Activated CD4-positive, alpha-beta T cell treated with anti-CD3 and anti-CD28 coated beads for 36 hours (primary cell): ENCODE measurements at places on chromosomes 1 and 21. TPM values are rescaled to one million over a fixed set of nuclear protein-coding genes. Genes with fewer than 3 reads are reported as not detected.

DNA sequence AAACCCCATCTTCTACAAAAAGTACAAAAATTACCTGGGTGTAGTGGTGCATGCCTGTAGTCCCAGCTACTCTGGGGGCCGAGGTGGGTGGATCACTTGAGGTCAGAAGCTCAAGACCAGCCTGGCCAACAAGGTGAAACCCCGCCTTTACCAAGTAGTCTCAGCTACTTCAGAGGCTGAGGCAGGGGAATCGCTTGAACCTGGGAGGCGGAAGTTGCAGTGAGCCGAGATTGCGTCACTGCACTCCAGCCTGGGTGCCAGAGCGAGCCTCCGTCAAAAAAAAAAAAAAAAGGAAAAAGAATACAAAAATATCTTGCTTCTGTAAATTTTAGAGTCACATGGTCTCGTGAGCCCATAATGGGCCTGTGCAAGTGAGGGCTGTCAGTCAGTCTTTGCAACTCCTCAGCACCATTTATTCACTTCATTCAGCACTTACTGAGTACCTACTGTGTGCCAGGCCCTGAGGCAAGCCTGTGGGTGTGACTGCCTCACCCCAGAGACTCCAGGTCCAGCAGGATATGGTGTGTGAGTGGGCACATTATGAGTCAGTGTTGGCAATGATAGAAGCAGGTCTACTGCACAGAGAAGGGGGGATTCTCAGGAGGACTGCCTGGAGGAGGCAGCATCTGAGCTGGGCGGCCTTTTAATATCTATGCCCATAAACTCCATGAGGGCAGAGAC lies 46.8 kb upstream of the TARDBP start:
- H3K4me1 ChIP-seq = peaks cover 17% of the 10 kb centered on the region
- H3K27ac ChIP-seq = no peak overlapping the region
- H3K4me3 ChIP-seq = no peak overlapping the region
- peaks cover 15% of the 10 kb centered on the region for H3K27me3 ChIP-seq
- peak; percentile 52 for DNase-seq

- no peak overlapping the region for H3K4me3 ChIP-seq
- DNase-seq = no peak
- no peak overlapping the region for H3K27ac ChIP-seq
- peaks cover 34% of the 10 kb centered on the region for H3K27me3 ChIP-seq
These were observed 69.5 kb downstream of the NTMT2 start for GRCh38 chr1:170215072-170215885.

GRCh38 chr1:243923292-243924171 lies 73.5 kb upstream of the AKT3 start:
- no peaks in the 10 kb centered on the region for H3K4me1 ChIP-seq
- no peak overlapping the region for H3K27ac ChIP-seq
- no peak overlapping the region for H3K4me3 ChIP-seq
- H3K27me3 ChIP-seq = peaks cover 14% of the 10 kb centered on the region

- no peak for DNase-seq
- no peaks in the 10 kb centered on the region for H3K4me1 ChIP-seq
- no peak overlapping the region for H3K27ac ChIP-seq
- no peak overlapping the region for H3K4me3 ChIP-seq
- H3K27me3 ChIP-seq = no peaks in the 10 kb centered on the region
These were observed 847.7 kb downstream of the NCAM2 start for GRCh38 chr21:21845901-21846300.

DNA sequence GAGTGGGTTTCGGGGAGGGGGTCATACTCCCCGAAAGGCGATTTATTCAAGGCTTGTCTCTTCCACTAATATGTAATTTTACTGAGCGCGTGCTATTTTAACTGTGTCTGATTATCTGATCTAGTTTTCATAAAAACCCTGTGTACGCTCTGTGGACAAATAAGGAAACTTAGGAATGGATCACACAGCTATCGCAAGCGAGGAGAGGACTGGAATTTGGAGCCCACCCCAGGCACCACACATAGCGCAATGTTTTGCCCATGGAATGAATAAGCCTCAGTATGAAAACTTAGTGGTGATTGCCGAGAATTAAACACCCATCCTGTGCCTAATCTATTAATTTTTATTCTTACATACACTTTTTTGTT lies 9.8 kb upstream of the RAB42 start:
- peak overlapping the region; percentile 95 for H3K27ac ChIP-seq
- peak overlapping the region; percentile 89 for H3K4me3 ChIP-seq
- H3K27me3 ChIP-seq = no peaks in the 10 kb centered on the region
- H3K36me3 ChIP-seq = peaks cover 42% of the 10 kb centered on the region
- H3K4me1 ChIP-seq = peaks cover 31% of the 10 kb centered on the region
- peak; percentile 23 for DNase-seq

DNA sequence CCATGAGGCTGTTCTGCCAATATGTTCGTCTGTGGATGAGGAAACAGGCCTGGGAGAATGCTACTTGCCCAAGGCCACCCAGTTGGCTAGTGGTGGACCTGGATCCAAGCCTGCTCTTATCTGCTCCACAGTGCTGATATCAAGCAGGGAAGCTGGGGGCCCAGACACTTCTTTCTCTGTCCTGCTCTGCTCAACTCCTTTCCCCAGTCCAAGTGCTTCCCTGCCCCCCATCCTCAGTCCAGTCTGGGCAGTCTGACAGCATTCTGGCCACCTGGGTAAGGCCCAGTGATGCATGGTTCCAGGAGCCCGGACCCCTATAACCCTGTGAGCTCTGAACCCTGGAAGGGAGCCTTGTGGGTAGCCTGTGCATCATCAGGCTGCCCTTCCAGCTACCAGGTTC lies 4.2 kb upstream of the PAQR7 start:
- peaks cover 5% of the 10 kb centered on the region for H3K4me1 ChIP-seq
- no peak overlapping the region for H3K27ac ChIP-seq
- no peak overlapping the region for H3K4me3 ChIP-seq
- peaks cover 2% of the 10 kb centered on the region for H3K27me3 ChIP-seq

DNA sequence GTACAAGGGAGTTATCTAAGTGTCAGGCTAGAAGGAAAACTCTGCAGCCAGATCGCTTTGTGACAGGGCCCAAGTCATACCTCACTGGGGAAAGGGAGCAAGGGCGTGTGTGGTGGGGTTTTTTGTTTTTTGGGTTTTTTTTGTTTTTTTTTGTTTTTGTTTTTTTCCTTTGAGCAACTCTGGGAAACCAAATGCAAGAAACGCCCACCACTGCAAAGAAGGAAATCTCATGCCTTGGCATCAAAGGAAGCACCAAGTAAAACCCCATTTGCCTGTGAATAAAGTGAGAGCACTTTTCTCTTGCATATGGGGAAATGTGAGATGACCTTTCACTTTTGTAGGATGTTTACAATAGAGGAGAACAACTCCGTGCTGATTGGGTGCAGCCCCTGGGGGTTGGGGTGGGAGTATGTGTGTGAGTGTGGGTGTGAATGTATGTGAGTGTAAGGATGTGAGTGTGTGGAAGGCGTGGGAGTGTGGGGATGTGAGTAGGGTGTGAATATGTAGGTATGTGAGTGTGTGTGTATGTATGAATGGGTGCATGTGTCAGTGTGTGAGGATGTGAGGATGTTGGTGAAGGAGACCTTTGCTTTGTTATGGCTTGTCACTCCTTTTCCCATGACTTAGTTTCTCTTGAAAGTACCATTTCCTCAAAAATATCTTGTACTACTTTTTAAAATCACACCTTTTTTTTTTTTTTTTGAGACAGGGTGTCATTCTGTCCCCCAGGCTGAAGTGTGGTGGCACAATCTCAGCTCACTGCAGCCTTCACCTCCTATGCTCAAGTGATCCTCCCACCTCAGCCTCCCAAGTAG lies 34.6 kb downstream of the IL12RB2 start:
- peak overlapping the region; percentile 68 for H3K27ac ChIP-seq
- peaks cover 70% of the 10 kb centered on the region for H3K36me3 ChIP-seq
- peaks cover 68% of the 10 kb centered on the region for H3K4me1 ChIP-seq
- H3K4me3 ChIP-seq = no peak overlapping the region

GRCh38 chr1:153308540-153308939 lies 4.2 kb downstream of the PGLYRP3 start:
- no peak for DNase-seq
- H3K4me3 ChIP-seq = no peak overlapping the region
- no peak overlapping the region for H3K27ac ChIP-seq
- H3K36me3 ChIP-seq = no peaks in the 10 kb centered on the region
- no peaks in the 10 kb centered on the region for H3K4me1 ChIP-seq
- H3K27me3 ChIP-seq = peaks cover 2% of the 10 kb centered on the region

- H3K4me1 ChIP-seq = peaks cover 42% of the 10 kb centered on the region
- no peak for DNase-seq
- peaks cover 42% of the 10 kb centered on the region for H3K36me3 ChIP-seq
- peak overlapping the region; percentile 70 for H3K27ac ChIP-seq
- H3K27me3 ChIP-seq = no peaks in the 10 kb centered on the region
These were observed 66.7 kb downstream of the RPAP2 start for GRCh38 chr1:92365378-92366039.

- H3K36me3 ChIP-seq = no peaks in the 10 kb centered on the region
- no peak for DNase-seq
- H3K27ac ChIP-seq = no peak overlapping the region
- H3K27me3 ChIP-seq = no peaks in the 10 kb centered on the region
These were observed 320.9 kb upstream of the C1orf87 start for GRCh38 chr1:60394436-60394835.

DNA sequence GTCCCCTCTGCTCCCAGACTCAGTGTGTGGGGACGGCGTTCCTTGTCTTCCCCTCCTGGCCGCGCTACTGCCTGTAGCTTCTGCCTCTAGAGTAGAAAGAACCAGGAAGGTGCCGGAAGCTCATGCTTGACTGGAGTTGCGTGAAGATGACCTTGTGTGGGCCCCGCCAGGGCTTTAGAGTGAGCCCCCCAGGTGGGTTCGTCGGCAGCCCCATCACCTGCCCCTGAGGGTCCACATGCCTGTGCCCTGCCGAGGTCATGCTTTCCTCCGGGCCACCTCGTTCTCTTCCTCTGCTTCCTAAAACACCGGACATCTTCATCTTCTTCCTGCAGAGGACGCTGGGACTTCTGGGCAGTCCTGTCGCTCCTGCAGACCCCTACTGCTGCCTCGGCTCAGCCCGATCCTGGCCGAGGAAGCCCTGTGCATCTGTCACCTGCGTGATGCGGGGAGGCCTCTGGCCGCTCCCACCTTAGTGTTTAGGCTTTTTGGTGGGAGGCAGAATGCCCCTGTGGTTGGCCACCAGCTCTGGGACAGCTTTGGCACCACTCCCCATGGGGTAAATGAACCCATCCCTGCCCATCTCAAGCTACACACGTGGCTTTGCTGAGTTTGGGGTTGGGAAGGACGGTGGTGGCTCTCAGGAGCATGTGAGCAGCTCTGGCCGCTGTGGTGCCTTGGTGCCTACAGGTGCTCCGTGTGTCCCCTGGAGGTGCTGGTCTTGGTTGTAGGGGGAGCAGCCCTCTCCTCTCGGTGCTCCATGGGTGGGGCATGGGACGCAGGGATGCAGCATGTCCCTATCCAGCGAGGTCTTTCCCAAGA lies 12.3 kb downstream of the OBSCN start:
- DNase-seq = no peak
- H3K27ac ChIP-seq = no peak overlapping the region
- no peaks in the 10 kb centered on the region for H3K4me1 ChIP-seq
- H3K36me3 ChIP-seq = peaks cover 25% of the 10 kb centered on the region

GRCh38 chr1:116722016-116722838 lies 32.0 kb upstream of the CD2 start:
- no peaks in the 10 kb centered on the region for H3K36me3 ChIP-seq
- no peaks in the 10 kb centered on the region for H3K27me3 ChIP-seq
- no peak overlapping the region for H3K27ac ChIP-seq

DNA sequence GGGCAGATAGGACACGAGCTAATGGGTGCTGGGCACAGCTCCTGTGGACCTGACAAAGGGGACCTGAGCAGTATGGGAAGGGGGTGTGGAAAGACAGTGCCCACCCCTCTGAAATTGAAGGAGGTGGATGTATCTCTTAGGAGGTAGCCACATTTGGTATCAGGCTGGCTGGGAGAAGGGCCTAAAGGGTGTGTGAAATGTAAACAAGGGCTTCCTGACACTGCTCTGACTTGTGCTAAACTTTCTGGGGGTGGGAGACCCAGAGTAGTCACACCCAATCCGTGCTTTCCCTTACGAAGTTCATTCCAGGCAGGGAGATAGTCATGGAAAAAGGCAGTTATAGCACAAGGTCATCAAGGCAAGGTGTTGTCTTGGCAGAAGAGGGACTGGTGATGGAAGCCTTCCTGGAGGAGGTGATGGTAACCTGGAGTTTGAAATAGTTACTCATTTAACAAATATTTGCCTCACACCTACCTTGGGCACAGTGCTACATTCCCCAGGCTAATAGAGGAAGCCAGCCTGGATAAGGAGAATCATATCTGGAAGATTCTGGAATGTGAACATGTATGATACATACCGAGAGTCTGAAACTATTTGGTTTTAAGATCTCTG lies 5.3 kb upstream of the CCDC24 start:
- peaks cover 3% of the 10 kb centered on the region for H3K4me1 ChIP-seq
- no peak overlapping the region for H3K4me3 ChIP-seq
- no peaks in the 10 kb centered on the region for H3K27me3 ChIP-seq
- peaks cover 13% of the 10 kb centered on the region for H3K36me3 ChIP-seq

DNA sequence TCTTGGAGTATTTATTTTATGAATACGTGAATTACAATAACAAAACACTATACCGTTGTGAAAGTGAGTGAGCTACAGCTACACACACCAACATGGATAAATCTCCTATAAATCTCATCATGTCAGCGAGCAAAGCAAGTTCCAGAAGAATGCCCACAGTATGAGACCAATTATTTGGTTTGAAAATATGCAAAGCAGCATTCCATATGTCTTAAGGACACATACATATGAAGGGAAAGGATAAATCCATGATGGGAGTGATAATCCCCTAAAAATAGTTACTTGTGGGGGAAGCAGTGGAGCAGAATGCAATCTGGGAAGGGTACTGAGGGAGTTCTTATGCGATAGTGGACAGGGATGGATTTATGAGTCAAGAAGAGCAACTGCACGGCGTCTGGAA lies 261.3 kb downstream of the DISC1 start:
- H3K27me3 ChIP-seq = no peaks in the 10 kb centered on the region
- H3K36me3 ChIP-seq = no peaks in the 10 kb centered on the region
- DNase-seq = no peak

The VWA5B1 gene
- total RNA-seq = not detected

The BNIPL gene
- total RNA-seq = 0.98 TPM

The RXRG gene
- total RNA-seq = not detected

The NID1 gene
- total RNA-seq = 0.14 TPM

The PWP2 gene
- 54.1 TPM for total RNA-seq

The CGN gene
- 0.67 TPM for total RNA-seq

The RWDD3 gene
- 14.3 TPM for total RNA-seq

The SLC9C2 gene
- total RNA-seq = not detected
